ENCODE measurements at places on chromosomes 1 and 21. TPM values are rescaled to one million over a fixed set of nuclear protein-coding genes. Genes with fewer than 3 reads are reported as not detected.

DNA sequence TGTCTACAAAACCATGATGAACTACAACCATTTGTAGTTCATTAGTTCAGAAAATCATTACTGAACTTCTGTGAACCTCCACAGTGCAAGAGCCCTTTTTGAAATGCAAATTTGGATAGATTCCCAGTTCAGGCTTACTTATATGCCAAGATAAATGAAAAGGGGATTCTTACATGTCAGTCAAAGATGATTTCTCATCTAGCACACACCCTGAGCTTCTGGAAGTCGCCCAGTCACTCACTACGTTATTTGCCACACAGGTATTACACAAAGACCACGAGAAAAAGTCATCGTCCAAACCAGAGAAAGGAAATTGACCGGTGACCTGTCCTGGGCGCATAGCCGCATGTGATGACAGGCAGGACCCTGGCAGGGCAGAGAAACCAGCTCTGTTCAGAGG is 41.8 kb downstream of the ETS2 start:
- peak; percentile 62 for DNase-seq

- DNase-seq: no peak
Observed at GRCh38 chr1:13825033-13825432, 125.0 kb downstream of the PRDM2 start.

GRCh38 chr1:7278827-7279765 is 492.0 kb upstream of the VAMP3 start:
- no peak for DNase-seq

GRCh38 chr1:205058853-205059252 is 15.8 kb downstream of the CNTN2 start:
- no peak for DNase-seq

The FMOD gene
- polyA plus RNA-seq: 3.1 TPM

DNA sequence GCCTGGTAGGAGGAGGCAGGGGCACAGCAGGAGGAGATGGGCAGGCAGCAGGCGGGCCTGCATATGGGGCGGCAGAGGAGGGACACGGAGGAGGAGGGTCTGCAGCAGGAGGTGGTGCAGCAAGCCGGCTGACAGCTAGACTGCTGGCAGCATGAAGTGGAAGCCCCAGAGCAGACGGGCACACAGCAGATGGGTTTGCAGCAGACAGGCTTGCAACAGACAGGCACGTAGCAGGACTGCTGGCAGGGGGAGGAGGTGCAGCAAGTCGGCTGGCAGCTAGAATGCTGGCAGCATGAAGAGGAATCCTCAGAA is 615 bp downstream of the KRTAP10-5 start:
- DNase-seq: no peak

- DNase-seq: peak; percentile 75
Observed at GRCh38 chr1:109277434-109278204, 5.3 kb downstream of the PSRC1 start.

The CELA2B gene
- polyA plus RNA-seq: 0.26 TPM

GRCh38 chr1:84430546-84430945 is 32.3 kb downstream of the DNASE2B start:
- DNase-seq: no peak

DNA sequence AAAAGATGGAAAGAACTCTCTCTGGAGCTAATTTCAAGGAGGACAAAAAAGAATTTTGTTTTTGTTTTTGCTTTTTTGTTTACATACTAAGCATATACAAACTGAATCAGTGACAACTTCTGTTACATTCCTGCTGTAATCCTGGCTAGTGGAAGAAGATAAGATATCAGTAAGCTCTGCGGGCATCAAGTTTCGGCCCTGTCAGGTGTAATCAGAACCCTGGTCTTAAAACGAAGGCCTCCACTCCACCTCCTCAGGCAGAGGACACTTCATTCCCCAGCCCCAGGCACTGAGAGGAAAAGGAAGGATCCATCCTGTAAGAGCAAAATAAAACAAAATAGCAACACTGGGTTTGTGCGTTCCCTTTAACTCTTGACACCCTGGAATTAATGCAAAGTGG is 88.9 kb upstream of the ARHGAP29 start:
- DNase-seq: peak; percentile 20
